HCEC 1CT (cell line): ENCODE measurements at places on chromosomes 6 and 20.
A peak's percentile ranks its signal among the peaks of the same experiment; 100 is the strongest.

DNA sequence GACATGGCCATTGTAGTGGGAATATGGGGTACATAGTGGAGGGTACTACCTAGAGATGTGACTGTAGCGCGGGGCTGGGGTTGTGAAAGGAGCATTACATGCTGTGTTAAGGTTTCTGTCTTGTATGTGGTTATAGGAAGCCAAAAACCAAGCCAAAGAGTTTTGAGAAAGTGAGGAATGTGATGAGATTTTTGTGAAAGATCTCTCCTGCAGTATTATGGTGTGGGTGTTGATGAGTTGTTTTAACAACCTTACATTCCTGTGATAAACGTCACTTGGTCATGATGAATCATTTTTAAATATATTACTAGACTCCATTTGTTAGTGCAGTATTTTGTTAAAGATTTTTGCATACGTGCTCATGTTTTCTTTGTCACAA lies 48.9 kb downstream of the ZFAND3 start:
- DNase-seq: peak; percentile 79

DNA sequence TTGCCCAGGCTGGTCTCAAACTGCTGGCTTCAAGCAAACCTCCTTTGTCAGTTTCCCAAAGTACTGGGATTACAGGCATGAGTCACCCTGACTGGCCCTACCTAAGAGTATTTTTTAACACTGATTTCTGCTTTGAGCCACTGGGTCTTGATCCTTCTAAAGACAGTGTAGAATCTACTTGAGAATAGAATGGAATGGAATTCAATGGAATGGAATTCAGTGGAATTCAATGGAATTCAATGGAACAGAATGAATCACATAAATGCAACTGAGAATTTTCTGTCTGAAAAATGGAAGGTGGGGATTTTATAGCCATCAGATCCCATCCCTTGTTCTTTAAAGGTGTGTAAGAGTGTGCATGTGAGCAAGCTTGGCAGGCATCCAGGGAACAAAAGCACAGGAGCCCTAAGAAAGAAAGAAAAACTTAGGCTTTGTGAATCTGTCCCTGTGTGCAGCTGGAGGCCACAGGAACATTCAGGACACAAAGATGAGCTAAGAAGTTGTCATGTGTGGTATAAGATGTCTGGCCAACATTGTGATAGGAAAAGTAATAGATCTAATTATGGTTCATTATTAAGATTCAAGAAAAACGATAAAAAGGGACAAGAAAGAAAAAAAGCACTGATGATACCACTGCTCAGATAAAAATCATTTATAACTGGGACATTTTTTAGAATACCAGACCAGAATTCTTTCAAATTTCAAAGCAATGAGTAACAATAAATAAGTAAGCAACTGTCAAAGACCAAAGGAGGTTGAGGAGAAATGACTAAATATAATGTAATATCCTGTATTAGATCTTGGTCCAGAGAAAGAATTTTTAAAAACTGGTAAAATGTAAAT lies 681.0 kb upstream of the GJE1 start:
- peak; percentile 88 for DNase-seq

- DNase-seq: no peak
Observed at GRCh38 chr6:14732226-14732843, 513.5 kb upstream of the JARID2 start.

DNA sequence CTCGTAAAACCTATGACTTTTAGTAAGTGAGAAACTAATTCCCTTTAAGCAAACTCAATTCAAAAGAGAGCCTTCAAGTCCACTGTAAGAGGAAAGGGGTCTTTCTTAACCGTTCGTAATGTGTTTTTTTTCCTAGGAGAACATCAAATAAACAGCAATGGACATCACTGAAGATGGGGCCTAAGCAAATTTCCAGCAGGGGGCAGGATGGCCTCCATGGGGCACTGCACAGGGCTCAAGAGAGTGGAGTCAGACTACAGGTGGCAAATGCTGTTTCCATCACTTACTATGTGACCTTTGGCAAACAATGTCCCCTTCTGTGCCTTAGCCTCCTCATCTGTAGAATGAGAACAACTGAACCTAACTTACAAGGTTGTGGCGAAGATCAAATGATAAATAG lies 88.7 kb downstream of the ARHGAP18 start:
- DNase-seq: peak; percentile 17

DNA sequence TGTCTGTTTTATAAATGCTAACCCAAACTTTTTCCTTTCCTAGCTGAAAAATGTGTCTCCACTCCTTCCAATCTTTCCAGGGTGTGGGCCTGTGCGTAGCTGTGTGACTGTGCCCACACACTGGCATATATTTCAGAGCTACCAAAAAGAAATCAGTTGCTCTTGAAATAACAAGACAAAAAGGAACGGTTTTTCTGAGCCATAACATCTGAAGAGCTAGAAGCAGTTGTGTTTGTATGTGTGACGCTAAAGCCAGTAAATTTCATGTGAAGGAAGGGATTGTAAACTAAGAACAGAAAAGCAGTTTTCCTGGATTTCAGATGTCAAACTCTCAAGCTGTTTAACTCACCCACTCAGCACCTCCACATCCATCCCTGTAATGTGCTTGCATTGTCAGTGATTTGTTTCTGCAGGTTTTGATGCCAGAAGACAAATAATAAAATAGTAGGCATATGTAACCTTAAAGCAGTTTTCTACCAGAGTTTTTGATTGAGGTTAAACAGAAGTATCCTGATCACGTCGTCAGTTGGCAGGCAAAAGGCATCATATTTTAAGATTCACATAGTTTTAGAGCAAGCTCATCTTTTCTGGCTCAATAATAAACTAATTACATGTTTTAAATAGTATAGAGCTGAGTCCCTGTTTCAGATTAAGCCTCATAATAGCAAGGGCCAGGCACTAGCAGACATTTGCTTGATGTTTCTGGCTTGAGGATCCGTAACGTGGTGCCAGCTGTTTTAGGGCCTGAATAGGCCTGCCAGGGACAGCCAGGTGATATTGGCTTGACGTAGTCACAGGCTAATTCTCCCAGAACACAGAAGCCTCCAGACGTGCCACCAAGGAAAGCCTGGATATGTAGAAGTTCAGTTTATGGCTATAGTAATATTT lies 90.9 kb downstream of the FOXO3 start:
- peak; percentile 94 for DNase-seq

GRCh38 chr20:56922497-56922896 lies 293.4 kb downstream of the TFAP2C start:
- no peak for DNase-seq

DNA sequence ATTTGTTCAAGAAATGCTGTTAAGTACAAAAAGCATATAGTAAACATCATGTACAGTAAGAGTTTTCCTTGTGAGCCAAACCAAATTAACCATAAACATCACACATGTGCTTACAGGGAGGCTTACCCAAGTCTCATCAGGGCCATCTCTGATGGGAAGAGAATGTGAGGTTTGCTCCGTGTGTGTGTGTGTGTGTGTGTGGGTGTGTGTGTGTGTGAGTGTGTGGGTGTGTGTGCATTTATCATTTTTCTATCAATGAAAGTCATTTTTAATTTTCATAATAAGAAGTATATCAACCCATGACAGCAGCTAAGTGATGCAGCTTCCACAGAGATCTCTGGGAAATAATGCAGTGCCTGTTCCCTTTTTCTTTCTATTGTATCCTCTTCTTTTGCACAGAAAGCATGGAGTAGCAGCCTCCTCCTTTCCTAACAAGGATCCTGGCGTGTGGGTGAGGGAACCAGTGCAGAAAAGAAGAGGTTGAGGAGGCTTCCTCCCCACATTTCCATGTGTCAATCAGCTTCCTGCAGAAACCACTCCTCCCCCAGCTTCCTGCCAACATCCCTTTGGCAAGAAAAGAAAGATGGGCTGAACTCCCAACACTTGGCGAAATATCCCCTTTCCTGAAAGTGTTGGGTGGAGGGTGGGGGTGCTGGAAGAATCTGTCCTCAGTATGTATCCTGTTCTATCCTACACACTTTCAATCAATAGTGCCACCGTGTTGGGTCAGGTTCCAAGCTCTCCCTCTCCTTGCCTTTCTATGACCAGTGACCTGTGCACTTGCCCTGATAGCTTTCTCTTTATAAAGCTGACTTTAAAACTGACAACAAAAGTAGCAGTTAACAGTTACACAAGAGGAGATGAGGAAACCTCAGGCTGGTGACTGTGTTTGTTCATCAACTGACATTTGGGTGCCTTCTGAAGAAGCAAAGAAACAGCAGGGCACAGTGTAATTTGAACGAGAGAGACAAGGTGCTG lies 251.8 kb upstream of the CITED2 start:
- no peak for DNase-seq

DNA sequence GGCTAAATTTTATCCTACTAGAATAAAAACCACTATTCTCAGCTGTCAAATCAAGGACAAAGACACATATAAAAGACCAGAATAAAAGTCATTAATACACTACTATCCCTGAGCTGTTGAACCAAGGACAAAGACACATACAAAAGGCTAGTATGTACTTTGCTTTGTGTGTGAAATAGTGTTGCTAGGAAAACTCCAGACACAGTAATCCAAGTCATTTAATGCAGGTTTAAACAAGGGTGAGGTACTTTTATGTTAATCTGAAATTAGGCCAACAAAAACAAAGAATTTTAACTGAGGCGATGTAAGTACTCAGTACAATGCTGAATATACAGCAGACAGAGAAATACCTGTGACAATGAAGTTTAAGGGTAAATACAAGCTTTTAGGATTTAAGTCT lies 18.9 kb downstream of the GCLC start:
- no peak for DNase-seq

DNA sequence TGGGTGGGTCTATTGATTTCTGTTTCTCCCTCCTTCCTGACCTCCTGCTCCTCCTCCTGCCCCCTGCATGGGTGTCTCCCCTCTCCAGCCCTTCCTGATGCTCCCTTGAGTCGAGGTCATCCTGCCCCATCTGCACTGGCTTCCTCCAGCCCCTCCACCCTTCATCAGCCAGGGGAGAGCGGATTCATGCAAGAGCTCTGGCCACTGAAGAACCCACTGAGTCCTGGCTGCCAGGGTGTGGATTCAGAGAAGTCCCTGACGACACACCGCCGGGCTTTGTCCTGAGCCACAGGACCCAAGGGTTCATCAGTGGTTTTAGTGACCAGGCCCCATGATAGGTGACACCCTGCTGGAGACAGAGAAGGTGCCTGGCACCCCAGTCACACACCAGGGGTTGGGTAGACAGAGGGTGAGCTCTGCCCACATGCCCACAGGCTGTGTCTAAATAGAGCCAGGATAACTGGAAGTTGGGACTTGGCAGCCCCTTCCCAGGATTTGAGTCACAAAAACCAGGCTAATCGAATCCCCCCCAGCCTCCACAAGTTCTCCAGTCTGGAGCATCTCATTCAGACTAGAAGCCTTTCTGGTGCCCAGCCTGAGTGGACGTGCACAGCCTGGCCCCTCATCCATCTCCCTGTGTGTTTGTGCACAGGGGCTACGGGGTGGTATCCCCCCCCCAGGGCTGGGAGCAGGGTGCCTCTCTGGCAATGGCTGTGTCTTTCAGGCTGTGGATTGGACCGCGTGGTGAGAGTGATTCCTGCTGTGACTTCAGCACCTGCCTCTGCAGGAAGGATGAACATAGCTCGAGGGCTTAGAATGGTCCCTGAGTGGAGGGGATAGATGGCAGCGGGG lies 1.2 kb downstream of the GFRA4 start:
- DNase-seq: no peak

GRCh38 chr6:30738532-30738931 lies 4.0 kb downstream of the FLOT1 start:
- DNase-seq: no peak

GRCh38 chr6:31834367-31835250 lies 7.1 kb downstream of the HSPA1B start:
- DNase-seq: peak; percentile 91

- DNase-seq: peak; percentile 60
Observed at GRCh38 chr6:155341130-155341828, 27.0 kb upstream of the TFB1M start.

DNA sequence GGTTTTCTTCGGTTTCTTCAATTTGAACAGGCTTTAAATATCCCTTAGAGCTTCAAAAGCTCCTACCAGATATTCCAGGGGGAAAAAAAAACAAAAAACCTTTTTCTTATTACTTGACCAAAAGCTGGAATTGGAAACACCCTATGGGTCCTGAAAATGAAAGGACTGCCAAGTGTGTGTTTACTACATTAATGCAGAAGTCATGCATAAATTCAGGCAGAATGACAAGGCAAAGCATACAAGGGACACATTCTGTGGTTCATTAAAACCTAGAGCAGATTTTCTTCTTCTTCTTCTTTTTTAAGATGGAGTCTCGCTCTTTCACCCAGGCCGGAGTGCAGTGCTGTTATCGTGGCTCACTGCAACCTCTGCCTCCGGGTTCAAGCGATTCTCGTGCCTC lies 119.1 kb downstream of the GMDS start:
- no peak for DNase-seq

- DNase-seq: no peak
Observed at GRCh38 chr6:26271668-26272024, 93.4 kb upstream of the BTN3A2 start.

- no peak for DNase-seq
Observed at GRCh38 chr6:124040655-124041054, 237.0 kb downstream of the NKAIN2 start.

- DNase-seq: peak; percentile 73
Observed at GRCh38 chr6:100001915-100002388, 7.9 kb upstream of the MCHR2 start.

DNA sequence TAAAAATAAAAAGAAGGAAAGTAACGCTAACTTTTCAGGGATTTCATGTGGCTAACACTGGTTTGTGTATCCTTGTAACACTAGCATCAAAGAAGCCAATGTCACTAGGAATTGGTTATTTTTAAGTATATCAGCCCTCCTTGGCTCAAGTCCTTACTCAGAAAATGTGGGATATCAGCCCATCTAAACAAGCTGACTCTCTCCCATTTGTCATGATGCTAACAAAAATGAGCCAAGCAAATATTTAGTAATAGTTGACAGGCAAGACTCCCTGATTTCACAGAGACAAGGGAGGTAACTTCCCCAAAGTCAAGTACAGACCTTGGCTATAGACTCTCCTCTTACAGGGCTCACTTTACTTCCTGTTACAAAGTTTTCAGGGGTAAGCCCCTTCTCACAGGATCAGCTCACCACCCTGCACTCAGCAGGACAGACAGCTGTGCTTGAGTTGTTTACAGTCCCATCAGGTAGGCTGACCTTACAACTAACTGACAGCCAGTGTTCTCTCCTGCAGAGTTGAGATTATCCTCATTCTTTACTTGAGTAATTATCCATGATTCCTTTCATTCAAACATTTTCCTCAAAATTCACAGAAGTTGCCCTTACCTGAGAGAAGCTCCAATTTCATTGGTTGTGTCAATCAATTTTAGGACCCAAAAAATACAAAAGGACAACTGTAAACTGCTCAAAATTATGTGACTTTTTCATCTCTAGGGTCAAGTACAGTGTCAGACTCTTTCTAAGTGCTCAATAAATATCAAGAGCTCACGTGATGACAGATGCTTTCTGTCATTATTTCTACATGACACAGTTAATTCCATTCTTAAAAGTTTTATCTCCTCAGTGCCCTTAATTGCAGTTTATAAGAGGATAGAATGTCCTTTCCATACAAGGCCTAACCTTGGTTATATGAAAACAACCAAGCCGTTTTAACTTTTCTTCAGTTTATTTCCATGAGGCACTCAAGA lies 38.1 kb upstream of the BMP5 start:
- no peak for DNase-seq

DNA sequence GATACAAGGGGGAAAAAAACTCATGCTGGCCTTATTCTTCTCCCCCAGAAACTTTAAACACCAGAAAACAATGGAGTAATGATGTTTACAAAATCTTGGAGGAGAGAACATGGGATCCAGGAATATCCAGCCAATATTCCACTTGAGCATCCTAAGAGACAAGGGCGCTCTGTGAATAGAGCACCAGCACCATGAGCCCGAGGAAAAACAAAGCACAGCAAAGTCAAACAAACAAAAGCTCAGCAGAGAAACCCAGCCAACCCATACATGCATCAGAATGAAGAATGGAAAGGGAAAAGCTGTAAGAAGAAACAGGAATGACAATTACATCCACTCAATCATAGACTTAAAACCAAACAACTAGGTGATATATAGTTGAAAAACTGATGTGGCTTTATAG lies 4.6 kb upstream of the NAA20 start:
- no peak for DNase-seq
